ENCODE measurements at places on chromosomes 12 and 14. TPM values are rescaled to one million over a fixed set of nuclear protein-coding genes. Genes with fewer than 3 reads are reported as not detected.

Gene GAS2L3
- total RNA-seq, result 0.12 TPM

GRCh38 chr12:30416631-30417030 is 279.0 kb downstream of the IPO8 start:
- DNase-seq, result no peak

GRCh38 chr14:36083317-36083716 is 93.2 kb downstream of the PTCSC3 start:
- no peak for DNase-seq

DNA sequence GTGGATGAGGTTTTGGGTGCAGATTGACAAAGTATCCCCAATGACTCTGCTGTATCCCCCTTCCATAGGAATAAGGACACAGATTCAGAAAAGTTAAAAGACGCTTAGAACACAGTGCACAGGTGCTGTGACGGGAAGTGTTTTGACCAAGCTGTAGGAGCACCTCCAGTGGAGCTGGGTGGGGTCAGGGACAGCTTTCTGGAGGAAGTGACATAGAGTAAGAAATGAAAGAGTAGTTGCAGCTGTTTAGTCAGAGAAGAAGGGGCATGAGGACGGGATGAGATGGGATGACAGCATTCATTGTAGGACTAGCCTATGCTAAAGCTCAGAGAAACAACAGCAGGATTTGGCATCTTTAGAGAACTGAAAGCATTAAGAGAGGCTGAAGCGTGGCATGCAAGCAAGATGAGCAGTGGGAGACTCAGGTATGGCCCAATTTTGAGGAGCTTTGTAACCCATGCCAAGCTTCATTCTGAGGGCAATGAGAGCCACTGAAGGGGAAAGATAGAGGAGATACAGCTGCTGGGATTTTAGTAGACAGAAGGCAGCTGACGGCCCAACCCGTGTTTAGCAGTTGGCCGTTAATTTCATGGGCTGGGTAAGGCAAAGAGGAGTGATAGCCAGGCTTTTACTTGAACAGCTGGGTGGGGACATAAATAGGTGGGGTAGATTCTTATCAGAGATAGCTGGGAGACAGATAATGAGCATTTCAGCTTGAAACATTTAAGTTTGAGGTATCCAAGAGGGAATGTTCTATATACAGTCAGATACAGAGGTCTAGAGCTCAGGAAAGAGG is 131.8 kb upstream of the KRAS start:
- no peak for DNase-seq

GRCh38 chr12:115172521-115172920 is 488.5 kb upstream of the TBX3 start:
- no peak for DNase-seq

DNA sequence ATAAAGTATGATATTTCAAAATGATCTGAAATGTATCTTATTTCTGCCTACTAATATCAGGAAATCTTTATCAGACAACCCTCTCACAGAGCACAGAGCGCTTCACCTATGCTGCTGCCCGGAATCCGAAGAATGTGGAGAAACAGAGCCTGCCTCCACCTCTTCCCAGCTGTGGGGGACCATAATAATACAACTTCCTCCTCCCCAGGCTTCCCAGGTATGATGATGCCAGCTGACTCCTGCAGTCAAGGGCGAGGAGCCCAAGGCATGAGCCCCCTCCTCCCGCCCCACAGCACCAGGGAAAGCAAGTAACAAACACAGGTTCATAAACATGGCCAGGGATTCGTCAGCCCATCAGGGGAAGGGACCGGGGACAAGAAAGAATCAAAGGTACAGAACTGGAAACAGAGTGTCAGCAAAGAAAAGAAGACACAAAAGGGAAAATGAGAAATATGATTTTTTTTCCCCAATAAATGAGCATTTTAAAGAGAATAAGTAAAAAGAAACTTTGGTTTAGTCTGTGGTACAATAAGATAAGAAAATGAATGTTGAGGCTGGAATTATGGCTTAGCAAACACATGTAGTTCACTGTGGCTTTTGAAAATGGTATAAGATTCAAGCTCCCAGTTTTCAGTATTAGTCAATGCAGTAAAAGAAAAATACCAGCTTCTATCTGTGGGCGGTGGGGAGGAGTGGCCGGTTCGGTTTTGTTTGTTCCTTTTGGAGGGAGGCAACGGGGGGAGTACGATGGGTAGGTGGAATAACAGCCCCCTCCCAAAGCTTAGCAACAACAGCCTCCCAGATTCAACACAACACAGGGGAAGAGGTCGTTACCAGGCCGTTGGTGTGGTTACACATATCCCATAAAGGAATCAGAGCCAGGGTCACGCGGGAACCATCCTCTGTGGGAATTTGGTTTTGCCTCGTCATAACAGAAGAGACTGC is 68.3 kb downstream of the SETD3 start:
- no peak for DNase-seq

DNA sequence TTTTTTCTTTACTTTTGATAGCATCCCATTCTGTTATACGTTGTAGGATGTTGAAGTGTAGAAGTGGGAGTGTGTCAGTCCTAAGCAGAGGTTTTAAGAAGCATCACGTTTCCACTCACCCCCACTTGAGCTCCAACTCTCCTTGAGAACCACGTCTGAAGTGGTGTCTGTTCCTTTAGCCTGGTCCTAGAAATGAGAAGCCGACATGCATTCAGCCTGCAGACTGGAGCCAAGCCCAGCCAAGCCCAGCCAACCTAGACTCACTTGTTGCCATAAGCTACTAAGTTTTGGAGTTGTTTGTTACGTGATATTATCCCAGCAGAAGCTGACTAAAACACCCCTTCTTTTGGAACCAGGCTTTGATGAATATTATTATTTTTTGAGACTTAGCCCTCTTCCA is 4.4 kb upstream of the ELK3 start:
- DNase-seq, result no peak

- no peak for DNase-seq
Measured at GRCh38 chr12:105083551-105084105, 630 bp downstream of the ALDH1L2 start.

GRCh38 chr12:49796606-49797448 is 31.4 kb downstream of the NCKAP5L start:
- no peak for DNase-seq

- no peak for DNase-seq
Measured at GRCh38 chr14:39109893-39110715, 4.0 kb upstream of the GEMIN2 start.

- DNase-seq, result no peak
Measured at GRCh38 chr12:57237596-57237931, 8.1 kb downstream of the SHMT2 start.

DNA sequence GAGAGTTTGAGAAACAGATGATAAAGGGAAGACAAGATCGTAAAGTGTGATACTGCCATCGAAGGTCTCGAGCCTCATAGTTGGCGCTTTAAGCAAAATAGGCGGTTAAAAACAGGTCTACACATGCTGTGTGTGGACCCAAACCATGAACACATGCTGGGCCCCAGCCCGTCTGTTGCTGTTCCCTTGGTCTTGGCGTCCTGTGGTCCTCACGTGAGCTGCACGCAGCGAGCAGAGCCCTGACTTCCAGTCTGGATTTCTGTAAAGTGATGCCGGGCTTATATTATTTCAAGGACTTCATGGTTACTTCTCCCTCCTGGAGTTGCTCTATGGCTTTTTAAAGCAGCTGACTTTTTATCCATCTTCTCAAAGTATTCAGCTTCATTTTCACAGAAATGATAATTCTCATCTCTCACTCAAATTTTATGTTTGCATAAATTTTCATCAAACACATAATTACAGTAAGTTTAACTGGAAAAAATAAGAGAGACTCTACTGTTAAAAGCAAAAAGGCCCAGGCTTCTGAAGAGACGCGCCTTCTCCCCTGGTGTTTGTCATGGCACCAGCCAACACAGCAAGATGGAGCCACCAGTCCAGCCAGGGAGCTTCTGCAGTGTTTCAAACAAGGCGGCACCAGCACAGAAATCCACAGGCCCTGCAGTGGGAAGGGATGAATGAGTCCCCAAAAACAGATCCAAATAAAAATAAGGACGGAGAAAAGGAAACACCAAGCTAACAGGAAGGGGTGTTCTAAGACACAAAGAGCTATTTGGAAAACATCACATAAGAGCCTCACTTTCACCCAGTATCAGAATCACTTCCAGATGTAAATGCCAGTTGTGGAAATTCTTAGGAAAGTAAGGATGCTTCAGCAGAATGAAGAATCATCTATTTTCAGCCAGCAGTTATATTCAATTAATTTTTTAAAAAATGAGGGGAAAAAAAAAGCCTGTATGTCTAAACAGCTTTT is 24.9 kb downstream of the SFSWAP start:
- no peak for DNase-seq

DNA sequence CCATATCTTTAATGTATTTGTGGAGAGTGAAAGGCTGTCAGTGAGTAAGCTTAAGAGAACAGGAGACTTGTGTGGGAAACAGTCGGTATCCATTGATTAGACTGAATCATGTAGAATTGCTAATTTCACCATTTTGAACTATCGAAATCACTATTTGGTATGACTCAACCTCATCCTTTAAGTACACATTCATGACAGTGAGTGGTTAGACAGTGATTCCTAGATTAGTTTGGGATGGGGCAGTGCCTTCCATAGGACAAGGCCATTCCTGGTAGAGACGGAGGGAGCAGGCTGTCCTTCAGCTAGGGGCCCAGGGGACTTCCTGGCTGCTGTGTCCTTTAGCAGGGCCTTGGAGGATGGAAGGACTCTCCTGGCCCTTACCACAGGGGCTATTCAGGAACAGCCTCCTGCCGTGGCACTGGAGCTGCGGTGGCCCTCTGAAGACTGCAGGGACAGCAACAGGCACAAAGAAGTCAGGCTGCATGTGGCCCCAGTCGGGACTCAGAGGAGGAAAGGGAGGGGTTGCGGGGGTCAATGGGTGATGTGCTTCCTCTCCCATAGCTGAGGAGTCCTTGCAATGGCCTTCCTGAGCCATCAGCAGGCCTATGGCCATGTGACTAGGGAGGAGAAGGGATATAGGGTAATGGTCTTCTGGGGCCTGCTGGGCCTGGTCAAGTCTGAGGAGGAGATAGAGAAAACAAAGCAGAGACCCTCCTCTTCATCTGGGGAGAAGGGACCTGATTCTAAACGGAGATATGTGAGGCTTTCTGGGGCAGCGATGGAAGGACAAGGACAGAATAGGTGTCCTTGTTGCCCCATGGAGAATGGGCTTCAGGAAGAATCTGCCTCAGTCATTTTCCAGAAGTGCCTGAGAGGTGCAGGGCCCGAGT is 11.2 kb downstream of the SERPINA1 start:
- DNase-seq, result no peak

GRCh38 chr14:53509276-53510244 is 356.4 kb upstream of the DDHD1 start:
- DNase-seq, result no peak

DNA sequence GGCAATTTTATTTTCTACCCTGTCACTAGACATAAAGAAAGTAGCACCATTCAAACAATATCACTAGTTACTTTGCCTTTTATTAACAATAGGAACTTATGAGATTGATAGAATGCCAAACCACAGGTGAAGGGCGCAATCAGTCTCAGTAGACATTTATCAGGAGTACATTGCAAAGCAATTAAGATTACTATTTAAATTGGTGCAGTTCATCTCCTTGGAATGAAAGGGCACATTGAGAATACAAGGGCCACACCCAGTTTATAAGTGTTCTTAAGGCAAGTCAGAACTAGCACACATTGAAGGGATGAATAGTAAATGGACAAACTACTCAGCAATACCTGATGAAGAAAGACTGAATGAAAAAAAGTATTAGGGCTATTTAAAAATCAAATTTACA is 601.4 kb downstream of the C12orf50 start:
- no peak for DNase-seq

DNA sequence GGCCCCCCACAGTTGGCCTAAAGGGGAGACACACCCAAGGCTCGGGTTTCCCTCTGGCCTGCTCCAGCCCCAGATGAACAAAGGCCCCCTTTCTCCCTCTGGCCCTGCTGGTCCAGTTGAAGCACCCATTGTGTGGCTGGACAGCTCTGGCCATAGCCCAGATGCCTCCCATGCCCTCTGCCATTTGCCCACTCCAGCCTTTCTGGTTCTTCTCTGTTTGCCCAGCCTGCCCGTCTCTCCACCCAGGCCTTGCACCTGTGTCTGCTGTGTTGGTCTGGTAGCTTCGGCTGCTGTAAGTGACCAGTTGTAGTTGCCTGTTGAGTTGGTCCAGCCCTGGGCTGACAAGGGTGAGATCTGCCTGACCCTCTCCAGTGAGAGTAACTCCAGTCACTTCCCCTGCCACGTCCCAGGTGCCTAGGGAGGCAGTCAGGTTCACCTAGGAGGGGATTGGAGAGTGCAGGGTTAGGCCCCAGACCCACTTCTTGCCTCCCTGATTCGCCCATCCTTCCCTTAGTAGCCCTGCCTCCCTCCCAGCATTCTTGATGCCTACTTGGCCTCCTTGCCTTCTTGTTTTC is 3.0 kb downstream of the B4GALNT1 start:
- DNase-seq, result no peak

DNA sequence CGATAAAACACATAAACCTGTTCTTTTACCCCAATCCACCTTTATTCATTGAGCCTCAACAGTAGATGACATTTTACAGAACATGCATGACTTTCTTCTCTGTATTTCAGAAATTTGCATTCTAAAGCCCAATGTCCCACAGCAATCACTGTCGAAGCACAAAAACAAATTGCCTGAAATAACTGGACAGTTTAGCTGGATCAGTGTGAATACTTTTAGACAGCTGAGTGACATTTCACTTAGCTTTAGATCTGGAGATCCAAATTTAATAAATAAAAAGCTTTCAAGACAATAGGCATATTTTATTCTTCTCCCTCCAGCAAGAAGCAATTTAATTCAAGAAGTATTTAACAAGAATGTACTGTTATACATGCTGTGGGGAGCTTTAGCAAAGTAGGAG is 109.1 kb upstream of the FSCB start:
- DNase-seq, result no peak

DNA sequence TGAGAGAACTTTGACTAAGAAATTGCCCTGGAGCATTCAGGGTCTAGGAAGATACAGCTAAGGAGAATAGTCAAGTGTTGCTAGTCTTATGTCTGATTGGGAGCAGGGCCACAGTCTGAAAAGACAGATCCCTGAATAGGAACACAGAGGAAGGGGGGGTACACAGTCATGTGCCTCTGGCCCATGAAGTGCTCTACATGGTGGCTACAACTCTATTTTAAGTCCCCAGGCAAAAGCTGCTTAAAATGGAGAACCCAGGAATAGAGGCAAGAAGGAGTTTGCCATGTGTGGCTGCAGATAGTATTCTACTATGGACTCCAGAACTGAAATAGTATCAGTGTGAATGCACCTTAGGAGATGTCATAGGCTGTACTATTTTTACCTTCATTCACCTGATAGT is 118.0 kb upstream of the NPAS3 start:
- no peak for DNase-seq

DNA sequence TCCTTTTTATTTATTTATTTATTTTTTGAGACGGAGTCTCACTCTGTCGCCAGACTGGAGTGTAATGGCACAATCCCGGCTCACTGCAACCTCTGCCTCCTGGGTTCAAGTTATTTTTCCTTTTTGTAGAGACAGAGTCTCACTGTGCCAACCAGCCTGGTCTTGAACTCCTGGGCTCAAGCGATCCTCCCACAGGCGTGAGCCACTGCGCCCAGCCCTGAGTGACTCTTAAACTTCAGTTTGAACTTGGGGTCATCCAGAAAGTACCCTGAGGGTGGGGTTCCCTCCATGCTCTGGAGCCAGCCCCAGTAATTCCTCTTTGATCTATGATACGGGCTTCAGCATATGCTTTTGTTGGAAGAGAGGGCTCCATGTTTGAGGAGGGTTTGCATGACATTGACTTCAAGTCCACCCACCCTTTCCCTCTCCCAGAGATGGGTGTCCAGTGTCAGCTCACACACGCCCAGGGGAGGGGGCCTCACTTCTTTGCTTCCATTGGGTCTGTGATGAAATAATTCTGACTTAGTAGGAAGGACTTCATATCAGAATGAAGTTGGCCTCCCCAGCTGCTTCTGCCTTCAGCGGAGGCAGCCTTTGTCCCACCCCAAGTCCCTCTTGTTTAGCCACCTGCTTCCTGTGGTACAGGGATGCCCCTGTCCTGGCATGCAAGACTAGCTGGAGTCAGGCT is 11.9 kb downstream of the SDS start:
- DNase-seq, result no peak
